ENCODE measurements at places on chromosomes 7 and 10.
A peak's percentile ranks its signal among the peaks of the same experiment; 100 is the strongest.

GRCh38 chr7:21719846-21720245, 177.0 kb downstream of the DNAH11 start:
- DNase-seq: no peak

- no peak for DNase-seq
Observed at GRCh38 chr7:13414181-13414580, 575.3 kb downstream of the ETV1 start.

DNA sequence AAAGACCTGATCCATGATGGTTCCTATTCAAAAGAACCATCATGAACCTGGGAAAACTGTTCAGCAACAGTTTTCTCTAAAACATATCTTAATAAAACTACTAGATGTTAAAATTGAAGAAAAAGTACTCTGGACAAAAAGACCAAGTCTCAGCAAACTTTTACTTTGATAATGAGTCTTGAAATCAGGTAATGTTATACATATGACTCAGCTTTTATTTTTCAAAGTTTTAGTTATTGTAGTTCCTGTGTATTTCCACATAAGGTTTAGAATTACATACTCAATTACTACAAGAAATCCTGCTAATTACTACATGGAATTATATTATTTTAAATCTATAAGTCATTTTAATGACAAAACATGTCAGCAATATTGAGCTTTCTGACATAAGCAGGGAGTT, 42.2 kb downstream of the ZNF33B start:
- no peak for DNase-seq

DNA sequence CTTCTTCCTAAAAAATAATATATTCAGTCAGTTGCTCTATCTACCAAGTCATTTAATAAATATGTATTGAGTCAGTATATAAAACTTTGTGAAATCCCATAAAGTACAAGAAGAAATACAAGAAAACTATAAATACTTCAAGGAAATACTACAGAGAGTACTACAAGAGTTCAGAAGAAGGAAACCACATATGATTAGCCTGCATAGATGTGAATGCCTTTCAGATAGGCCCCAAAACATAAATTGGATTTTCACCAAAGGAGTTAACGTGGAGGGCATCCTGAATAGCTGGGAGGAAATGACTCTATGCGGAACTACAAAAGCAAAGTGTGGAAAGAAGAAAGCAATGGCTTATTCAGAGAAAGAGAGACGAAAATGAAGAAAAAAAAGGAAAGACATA, 120.1 kb downstream of the LRRN3 start:
- DNase-seq: no peak

DNA sequence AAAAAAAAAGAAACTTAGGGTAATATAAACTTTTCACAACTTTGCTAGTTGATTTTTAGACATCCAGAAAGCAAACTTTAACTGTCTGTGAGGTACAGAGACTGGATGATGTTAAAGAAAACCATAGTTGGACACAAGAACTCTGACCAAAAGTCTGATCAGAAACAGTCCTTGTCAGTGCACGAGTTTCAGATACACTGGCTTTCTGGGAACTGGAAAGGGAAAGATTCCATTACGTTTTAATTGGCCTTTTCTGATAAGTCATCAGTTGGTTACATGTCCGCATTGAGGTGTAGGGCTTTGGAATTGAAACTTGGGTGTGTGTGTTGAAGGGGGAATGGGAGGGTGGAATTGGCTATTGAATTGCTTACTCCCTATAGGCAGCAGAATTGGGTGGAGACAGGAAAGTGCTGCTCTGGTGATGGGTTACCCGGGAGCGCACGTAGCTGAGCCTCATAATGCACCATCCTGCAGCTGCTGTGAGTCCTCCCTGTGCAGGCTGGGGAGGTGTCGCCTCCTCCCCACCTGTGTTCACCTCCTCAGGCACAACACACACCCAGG, 59.9 kb downstream of the DAGLB start:
- no peak for DNase-seq

GRCh38 chr10:34766811-34767494, 48.1 kb downstream of the PARD3 start:
- no peak for DNase-seq

DNA sequence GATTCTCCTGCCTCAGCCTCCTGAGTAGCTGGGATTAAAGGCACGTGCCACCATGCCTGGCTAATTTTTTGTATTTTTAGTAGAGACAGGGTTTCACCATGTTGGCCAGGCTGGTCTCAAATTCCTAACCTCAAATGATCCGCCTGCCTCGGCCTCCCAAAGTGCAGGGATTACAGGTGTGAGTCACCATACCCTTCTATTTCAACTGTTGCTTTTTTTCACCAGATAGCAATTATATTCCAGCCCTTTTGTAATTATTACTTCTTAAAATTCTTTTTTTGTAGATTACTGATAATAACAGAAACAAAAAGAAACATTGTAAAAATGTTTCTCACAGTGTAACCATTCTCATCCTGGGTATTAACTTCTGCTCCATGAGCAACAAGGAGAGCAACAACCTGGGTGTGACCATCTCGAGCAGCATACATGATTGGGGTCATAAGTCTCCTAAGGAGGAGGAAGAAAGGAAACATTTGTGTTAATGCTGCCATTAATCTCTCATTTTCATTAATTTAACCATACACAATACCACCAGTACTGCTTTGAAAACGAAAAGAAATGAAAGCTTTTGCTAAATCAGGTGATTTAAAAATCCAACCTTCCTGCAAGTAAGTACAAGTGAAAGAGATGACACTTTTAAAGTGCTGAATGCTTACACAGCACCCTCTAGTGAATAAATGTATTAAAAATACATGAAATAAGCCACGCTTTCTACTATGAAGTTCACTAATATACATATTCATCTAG, 41.8 kb downstream of the ASZ1 start:
- peak; percentile 1 for DNase-seq

- no peak for DNase-seq
Observed at GRCh38 chr7:86932038-86932512, 127.4 kb downstream of the ELAPOR2 start.

DNA sequence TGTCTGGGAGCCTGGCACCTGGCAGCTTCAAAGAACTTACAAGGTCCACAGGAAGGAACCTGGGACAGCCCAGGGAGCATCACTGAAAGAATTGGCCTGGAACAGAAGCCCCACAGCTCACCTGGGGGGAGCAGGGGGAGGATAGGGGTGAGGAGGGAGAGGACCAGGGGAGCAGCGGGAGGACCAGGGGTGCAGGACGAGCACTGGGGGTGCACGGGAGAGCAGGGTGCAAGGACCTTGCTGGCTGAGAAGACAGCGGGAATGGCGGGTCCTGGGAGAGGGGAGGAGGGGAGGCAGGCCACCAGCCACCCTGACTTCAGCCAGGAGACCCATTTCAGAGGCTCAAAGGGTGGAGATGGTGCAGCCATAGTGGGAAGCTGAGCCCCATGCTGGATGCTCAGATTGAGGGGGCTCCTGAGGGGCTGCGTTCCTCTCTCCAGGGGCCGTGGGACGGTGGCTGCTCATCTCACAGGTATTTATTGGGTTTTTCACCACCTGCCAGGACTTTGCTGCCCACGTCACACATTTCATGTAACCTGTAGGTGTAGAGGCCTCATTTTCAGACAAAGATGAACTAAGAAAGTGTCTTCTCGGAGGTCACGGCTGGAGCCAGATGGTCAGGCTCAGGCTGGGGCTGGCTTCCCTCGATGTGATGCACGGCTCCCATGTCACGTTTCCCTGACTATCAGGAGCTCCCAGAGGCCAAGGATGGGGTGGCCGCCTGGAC, 110.1 kb downstream of the WDR37 start:
- DNase-seq: no peak

GRCh38 chr10:31886885-31887284, 41.7 kb downstream of the ARHGAP12 start:
- DNase-seq: no peak

- no peak for DNase-seq
Observed at GRCh38 chr10:110833234-110833940, 38.3 kb upstream of the PDCD4 start.

DNA sequence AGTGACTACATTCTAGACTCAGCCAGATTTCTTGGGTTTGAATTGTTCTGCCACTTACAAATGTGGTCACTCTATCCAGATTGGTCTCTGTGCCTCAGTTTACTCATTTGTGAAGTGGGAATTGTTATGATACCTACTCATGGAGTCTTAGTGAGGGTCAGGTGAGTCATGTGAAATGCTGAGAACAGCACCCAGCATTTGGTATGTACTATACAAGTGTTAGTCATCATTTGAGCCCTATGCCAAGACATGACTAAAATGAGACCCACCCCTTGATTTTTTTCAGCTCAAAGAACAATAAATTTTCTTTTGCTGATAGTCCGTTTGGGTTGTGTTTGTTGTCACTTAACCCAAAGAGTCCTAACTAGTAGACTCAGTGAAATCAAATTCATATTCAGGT, 92.8 kb downstream of the CHN2 start:
- no peak for DNase-seq

- DNase-seq: no peak
Observed at GRCh38 chr10:7913126-7913872, 95.0 kb downstream of the TAF3 start.

DNA sequence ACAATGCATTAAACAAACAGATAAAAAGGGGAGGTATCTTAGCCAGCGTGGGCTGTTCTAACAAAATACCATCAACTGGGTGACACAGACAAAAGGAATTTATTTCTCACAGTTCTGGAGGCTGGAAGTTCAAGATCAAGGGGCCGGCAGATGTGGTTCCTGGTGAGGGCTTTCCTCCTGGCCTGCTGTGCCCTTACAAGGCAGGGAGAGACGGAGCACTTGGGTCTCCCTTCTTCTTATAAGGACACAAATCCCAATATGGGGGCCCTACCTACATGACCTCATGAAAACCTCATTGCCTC, 281.6 kb upstream of the KLF14 start:
- no peak for DNase-seq

- no peak for DNase-seq
Observed at GRCh38 chr10:31942892-31943291, 14.3 kb upstream of the ARHGAP12 start.

- DNase-seq: peak; percentile 41
Observed at GRCh38 chr10:2978111-2978510, 89.2 kb upstream of the PFKP start.

- DNase-seq: no peak
Observed at GRCh38 chr7:36001546-36001945, 151.5 kb upstream of the EEPD1 start.

GRCh38 chr7:108810756-108811385, 241.2 kb downstream of the DNAJB9 start:
- no peak for DNase-seq

DNA sequence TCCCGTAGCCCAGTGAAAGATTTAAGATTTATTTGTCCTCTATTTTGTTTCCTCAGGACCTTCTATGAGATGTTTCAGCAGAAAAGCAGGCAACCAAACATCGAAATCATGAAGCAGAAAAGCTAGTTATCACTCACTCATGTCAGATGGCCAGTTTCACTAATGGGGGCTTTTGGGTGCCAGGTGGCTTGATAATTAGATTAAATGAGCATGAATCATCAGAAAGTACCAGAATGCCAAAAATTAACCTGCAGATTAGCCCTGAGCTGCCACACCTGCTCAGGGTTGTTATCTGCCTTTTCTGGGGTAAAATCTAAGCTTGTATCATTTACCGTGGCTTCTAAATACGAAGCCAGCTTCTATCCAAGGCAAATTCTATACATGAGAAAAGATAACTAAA, 1017.5 kb downstream of the XPNPEP1 start:
- no peak for DNase-seq
